ENCODE measurements at places on chromosomes 3 and 15.

GRCh38 chr15:78434134-78434533 lies 3.9 kb upstream of the IREB2 start:
- no peak for DNase-seq

DNA sequence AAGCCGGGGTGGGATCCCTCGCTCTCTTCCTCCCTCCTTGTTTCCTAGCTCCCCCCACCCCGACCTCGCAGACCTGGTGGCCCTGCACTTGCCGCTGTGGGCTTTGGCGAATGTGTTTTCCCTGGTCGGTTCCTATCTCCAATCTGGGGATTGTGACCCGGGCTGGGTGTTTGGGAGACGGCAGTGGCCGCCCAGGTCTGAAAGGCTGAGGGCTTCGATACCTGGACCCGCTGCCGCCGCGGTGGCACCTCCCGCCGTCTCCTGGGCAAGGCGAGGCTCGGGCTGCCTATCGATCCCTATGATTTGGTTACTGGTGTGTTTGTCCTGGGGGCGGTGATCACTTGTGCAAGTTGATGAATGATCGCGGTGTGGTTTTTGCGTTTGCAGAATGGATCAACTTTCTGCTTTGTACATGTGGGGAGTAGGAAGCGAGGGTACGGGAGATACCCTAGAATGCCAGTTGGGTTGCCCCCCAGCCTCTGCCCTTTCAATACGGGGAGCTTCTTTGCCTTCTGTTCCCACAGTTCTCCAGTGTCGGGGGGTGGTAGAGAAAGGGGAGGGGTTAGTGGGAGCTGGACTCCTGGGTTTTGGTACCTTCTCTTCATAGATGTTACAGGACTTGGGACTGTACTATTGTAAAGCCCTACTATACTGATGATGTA lies 3.0 kb downstream of the BBX start:
- DNase-seq, result peak; percentile 47

GRCh38 chr3:134652886-134653630 lies 2.2 kb upstream of the KY start:
- no peak for DNase-seq

DNA sequence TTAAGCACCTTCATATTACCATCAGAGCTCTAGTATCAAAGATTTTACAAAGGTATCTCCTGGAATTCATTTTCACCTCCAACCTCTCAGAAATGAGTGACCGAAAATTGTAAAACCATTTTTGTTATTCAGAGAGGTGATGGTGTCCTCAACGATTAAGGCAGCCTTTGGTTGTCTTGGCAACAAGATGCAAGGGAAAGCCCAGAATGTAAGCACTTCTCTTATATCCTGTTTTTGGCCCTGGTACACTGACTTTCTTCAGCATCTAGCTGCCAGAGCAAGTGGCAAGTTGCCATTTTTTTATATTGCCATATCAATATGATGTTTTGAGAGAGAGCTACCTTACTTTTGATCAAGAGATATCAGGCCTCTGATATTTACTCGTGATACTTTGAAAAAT lies 384.9 kb upstream of the NECTIN3 start:
- no peak for DNase-seq

DNA sequence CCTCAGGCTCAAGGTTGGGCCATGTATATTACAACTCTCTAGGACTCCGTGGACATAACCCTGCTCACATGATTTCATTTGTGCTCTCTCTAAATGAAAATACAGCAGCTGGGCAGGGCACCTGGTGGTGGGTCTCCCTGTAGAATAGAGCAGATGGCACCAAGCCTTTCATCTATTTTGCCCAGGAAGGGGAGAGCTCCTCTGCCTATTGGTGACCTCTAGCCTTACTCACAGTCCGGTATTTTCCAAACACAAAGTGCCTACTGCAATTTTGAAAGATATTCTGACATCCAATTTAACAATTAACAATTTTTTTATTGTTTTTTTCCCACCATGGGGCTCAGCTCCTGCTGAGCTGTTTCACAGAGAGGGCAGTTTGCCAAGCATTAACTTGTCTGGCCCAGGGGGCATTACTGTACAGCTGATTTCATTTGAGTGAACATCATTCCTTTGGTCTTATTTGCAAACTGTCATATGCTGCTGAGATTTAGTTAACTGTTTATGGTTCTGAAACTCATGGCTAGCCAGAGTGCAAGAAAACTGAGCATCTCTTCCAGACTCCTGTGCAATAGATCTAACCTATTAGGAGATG lies 474.0 kb downstream of the EPHB1 start:
- DNase-seq, result peak; percentile 86

GRCh38 chr15:68352401-68353062 lies 75.0 kb downstream of the FEM1B start:
- no peak for DNase-seq

GRCh38 chr3:45803252-45803935 lies 7.1 kb upstream of the SLC6A20 start:
- DNase-seq, result no peak

DNA sequence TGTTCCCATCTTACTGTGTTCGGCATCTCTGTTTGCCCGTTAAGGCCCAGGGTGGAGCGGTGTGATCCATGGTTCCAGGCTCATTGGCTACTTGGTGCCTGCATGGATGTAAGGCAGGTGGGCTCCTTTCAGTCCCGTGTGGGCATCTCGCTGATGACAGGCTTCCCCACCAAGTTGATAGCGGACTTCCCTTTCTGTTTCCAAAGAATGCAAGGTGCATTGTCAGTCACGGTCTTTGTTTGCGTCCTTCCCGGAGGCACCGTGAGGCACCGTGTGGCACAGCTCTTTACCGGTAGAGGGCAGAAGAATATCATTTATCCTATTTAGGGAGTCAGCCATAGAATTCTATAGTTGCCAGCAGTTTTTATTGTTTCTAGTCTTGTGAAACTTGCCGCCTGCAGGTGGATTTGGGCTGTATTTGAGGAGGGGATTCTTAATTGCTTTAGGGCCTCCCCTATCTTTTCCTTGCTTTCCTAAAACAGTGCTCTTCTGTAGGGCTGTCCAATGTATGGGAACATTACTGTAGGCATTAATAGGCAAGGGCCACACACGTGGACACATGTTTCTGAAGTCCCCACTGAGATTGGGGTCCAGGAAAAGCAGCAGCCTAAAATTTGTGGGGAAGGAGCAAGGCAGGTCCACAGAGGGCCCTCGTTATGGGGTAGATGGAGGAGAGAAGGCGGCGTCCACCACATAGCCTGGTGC lies 244.1 kb downstream of the SLCO3A1 start:
- no peak for DNase-seq

GRCh38 chr3:21533002-21533401 lies 218.0 kb downstream of the ZNF385D start:
- no peak for DNase-seq
